RWPE2 (cell line): ENCODE measurements at places on chromosomes 3 and 15.

GRCh38 chr3:22971497-22971896 is 231.6 kb upstream of the UBE2E2 start:
- DNase-seq = no peak

DNA sequence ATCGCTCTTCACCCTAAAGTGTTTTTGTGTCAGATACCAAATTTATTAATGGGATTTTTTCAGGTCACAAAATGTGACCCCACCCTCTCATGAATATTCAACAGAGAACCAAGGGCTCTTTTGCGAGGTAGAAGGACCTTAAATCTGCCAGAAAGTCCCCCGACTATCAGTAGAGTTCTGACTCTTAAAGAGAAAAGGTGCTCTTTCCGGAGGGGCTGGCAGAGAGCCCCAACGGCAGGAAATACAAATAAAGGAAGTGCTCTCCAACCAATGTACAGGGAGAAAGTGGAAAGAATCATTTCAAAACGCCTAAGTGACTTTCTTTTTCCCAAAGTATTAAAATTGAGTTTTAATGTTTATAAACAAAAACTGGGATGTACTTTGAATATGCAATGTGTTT is 517.2 kb downstream of the FOXP1 start:
- DNase-seq = no peak

DNA sequence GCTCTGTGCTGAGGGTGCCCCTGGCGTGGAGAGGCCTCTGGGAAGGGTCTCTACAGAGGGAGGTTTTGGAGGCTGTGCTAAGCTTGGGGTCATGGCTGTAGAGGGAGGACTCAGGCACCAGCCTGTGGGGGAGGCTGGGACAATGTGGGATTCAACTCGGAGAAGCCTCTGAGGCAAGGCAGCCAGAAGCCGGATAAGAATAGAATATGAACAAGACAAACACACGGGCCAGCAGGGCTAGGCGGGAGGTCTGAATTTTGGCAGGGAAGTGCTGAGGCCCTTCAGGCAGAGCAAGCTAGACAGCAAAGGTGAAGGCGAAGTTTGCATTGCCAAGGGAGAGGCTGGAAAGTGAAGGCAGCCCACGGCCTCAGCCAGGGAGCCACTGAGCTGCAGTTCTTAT is 612.1 kb upstream of the NR2F2 start:
- DNase-seq = no peak

GRCh38 chr3:133428552-133428951 is 28.7 kb downstream of the BFSP2 start:
- DNase-seq = no peak

- no peak for DNase-seq
Measured at GRCh38 chr3:9158865-9159630, 90.4 kb downstream of the SRGAP3 start.

- DNase-seq = no peak
Measured at GRCh38 chr3:151197981-151198767, 4.8 kb downstream of the GPR171 start.

DNA sequence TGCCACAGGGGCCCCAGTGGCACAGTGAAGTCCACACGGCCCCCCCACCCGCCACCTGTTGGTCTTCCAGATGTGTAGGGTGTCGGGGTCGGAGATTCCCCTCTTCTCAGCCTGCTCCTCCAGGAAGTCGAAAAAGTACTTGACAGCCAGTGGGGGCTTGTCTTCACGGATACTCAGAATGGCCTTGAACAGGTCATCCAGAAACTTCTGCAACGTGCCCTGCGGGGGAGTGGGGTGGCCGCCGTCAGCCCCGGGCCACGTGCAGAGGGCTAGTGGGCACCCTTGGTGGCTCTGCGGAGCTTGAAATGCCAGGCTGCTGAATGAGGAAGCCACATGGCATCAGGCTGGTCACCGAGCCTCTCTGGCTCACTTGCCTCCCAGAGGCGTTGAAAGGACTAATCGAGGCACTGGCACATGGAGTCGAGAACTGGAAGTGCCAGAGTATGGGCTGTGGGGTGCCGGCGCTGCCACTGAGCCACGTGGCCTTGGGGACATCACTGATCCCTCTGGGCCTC is 16.6 kb downstream of the H1-8 start:
- no peak for DNase-seq
